Stimulated activated CD8-positive, alpha-beta memory T cell treated with anti-CD3 and anti-CD28 coated beads, Interleukin-7, amount 100 ng/mL, for 1 hour (primary cell): ENCODE measurements at places on chromosomes 2 and 18.

- DNase-seq: no peak
Observed at GRCh38 chr18:61955644-61956043, 62.8 kb upstream of the RNF152 start.

DNA sequence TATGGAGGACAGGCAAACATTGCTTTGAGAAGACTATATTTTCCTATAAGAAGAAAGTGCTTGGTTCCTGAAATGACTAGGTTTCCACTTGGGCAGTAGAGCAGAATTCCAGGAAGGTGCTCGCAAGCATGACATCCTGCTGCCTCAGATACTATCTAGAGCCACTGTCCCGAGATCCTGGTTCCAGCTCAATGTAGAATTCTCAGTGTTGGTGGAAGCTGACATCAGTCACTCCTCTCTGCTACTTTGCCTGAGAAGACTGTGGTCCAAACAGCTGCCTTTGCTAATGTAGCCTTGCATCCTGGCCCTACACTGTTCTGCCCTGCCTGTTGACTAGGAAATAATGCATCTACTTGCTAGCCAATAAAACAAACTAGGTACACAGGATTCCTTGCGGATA, 50.0 kb upstream of the ITGA6 start:
- DNase-seq: no peak

DNA sequence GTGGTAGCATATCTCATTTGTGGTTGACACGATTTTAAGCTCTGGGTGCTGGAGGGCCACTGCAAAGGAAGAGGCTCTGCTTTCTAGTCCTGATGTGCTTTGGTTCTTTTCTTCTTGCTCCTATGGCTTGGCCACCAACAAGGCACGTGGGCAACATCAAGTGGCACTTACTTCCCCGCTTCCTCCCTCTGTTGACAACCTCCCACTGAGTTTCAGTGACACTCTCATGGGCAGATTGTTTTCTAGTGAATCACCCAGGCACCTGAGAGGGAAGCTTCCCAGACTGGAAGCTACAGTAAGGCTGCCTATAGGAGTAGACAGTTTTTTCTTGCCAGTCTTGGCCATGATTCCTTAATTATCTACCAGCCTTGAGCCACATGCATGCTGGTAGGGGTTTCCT, 89.0 kb downstream of the NBAS start:
- DNase-seq: no peak

- no peak for DNase-seq
Observed at GRCh38 chr2:83459456-83459855, 999.6 kb downstream of the SUCLG1 start.

DNA sequence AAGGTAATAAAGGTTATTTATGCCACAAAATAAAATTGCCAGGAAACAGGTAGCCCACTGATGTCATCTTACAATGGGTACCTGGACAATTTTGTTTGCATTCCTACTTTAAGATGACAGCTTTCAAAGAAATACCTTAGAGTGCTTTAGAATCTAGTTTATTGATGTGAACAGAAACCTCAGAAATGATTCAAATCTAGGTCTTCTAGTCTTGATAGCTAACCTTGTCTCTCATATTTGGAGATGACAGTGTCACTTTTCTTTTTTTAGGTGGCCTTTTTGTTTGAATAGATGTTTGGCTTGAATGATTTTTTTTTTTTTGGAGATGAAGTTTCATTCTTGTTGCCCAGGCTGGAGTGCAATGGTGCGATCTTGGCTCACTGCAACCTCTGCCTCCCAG, 69.1 kb downstream of the PIK3C3 start:
- no peak for DNase-seq

GRCh38 chr2:168961450-168962229, 60.5 kb downstream of the G6PC2 start:
- no peak for DNase-seq

DNA sequence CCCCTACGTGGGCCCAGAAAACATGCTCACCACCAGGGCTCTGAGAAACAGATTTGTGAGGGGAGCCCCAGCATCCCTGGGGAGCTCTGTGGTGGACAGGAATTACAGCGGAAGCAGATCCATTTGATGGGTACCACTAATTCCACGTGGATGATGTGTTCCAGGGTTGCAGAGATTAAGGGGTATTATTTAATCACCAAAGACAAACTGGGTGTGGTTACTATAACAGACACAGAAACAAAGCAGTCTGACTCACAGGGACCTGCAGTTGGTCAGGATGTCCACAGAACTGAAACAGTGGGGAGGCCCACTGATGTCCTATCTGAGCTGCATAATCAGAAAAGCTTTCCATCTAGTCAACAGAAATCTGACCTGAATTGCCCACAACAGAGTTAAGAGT, 65.8 kb downstream of the PSMG2 start:
- DNase-seq: no peak
